Hematopoietic multipotent progenitor cell treated with erythropoietin and hydrocortisone succinate and interleukin-3 and kit ligand, for 15 days (in vitro differentiated cells): ENCODE measurements at places on chromosomes 7 and 10.

DNA sequence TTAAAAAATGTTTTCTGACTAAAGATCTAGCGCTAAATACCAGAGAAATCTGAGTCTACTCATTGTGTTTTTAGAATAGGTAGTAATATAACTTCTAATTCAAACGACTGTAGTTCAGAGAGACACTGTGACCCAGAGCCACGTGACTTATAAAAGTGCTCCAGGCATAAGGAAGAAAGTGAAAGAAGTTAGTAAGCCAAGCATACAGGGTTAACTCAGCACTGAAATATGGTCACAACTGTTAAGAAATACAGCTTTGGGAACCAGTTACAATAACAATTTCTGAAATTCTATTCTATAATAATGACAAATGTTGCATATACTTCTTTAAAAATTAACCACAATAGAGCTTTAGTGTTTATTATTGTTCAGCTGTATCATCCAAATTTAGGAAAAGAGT is 119.1 kb downstream of the TFEC start:
- no peak for DNase-seq

DNA sequence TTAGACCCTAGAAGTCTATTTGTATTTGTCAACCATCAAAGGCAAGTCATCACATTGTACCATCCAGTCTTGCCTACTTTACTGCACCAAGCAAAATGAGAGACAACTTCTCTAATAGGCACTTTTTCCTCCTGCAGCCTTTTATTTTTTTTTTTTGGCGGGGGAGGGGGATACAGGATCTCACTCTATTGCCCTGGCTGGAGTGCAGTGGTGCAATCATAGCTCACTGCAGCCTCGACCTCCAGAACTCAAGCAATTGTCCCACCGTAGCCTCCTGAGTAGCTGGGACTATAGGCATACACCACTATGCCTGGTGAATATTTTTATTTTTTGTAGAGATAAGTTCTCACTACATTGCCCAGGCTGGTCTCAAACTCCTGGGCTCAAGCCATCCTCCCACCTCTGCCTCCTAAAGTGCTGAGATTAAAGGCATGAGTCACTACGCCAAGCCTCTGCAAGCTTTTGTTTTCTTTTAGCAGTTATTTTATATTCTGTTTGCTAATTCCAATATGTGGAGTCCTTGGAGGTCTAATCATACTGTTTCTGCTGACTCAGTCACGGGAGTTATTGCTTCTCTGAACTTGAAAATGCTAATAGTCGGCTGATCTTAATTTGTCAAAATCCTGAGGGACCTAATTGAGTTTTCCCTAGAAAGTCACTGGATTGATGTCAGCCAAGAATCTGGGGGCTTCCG is 14.2 kb downstream of the KPNA7 start:
- no peak for DNase-seq

DNA sequence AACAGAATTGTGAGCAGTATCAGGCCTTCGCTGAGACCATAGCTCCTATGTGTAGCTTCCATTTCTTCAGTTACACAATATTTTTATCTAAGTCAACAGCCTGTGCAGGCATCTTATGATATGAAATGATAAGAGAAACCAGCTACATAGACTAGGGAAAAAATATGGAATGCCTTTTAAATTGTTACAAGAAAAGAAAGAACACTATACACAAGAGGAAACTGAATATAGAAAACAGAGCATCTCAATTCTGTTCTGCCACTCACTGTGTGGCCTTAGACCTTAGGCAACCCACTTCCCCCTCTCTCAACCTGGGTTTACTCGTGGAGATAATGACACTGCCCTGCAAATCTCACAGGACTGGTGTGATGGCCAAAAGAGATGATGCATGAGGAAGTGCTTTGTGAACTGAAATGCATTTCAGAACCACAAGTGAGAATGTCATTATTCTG is 132.9 kb downstream of the LRRN3 start:
- DNase-seq: no peak

GRCh38 chr7:158531661-158532060 is 56.0 kb downstream of the PTPRN2 start:
- no peak for DNase-seq

- no peak for DNase-seq
Measured at GRCh38 chr10:43692051-43692825, 43.6 kb upstream of the ZNF32 start.
